Neural cell (in vitro differentiated cells): ENCODE measurements at places on chromosomes 13 and 19. TPM values are rescaled to one million over a fixed set of nuclear protein-coding genes. Genes with fewer than 3 reads are reported as not detected.

FBXL3 gene
- polyA plus RNA-seq, result 42.0 and 44.1 TPM in 2 replicates

GSX1 gene
- polyA plus RNA-seq, result not detected in 2 replicates

HCN2 gene
- polyA plus RNA-seq, result 4.7 and 6.4 TPM in 2 replicates

RASGRP4 gene
- not detected in 2 replicates for polyA plus RNA-seq

BST2 gene
- polyA plus RNA-seq, result not detected in 2 replicates

ZNF577 gene
- 44.0 and 54.1 TPM in 2 replicates for polyA plus RNA-seq

ZNF285 gene
- polyA plus RNA-seq, result 45.5 and 47.1 TPM in 2 replicates

SRRM5 gene
- polyA plus RNA-seq, result not detected in 2 replicates

USHBP1 gene
- 0.59 TPM in 1 of 2 replicates, not detected in the other for polyA plus RNA-seq

ZNF324 gene
- 12.5 and 19.5 TPM in 2 replicates for polyA plus RNA-seq

CLDN10 gene
- not detected in 2 replicates for polyA plus RNA-seq

AKT1S1 gene
- polyA plus RNA-seq, result 4.8 and 7.4 TPM in 2 replicates

ASPDH gene
- polyA plus RNA-seq, result 0.98 TPM in 1 of 2 replicates, not detected in the other

MED26 gene
- polyA plus RNA-seq, result 3.8 and 4.2 TPM in 2 replicates

ACP7 gene
- polyA plus RNA-seq, result not detected in 2 replicates

SMIM44 gene
- not detected in 2 replicates for polyA plus RNA-seq

BRME1 gene
- 6.2 and 8.5 TPM in 2 replicates for polyA plus RNA-seq

UHRF1 gene
- 1.8 and 3.0 TPM in 2 replicates for polyA plus RNA-seq

TMEM143 gene
- polyA plus RNA-seq, result 4.2 and 11.7 TPM in 2 replicates

MEIOSIN gene
- not detected in 2 replicates for polyA plus RNA-seq

LGALS14 gene
- 0.53 and 4.4 TPM in 2 replicates for polyA plus RNA-seq

CXCL17 gene
- not detected in 2 replicates for polyA plus RNA-seq

SBK3 gene
- polyA plus RNA-seq, result not detected in 2 replicates

CHAF1A gene
- polyA plus RNA-seq, result 3.1 and 9.4 TPM in 2 replicates

ZIC2 gene
- 10.6 and 13.8 TPM in 2 replicates for polyA plus RNA-seq

ARL11 gene
- polyA plus RNA-seq, result not detected in 2 replicates

FGF22 gene
- 0.48 TPM in 1 of 2 replicates, not detected in the other for polyA plus RNA-seq

VSTM2B gene
- 24.4 and 32.1 TPM in 2 replicates for polyA plus RNA-seq

FGF14 gene
- polyA plus RNA-seq, result 35.6 and 36.4 TPM in 2 replicates

ANGPTL8 gene
- not detected in 2 replicates for polyA plus RNA-seq

PCSK4 gene
- polyA plus RNA-seq, result 11.8 and 24.1 TPM in 2 replicates

CPAMD8 gene
- polyA plus RNA-seq, result 1.9 and 4.2 TPM in 2 replicates

ZNF443 gene
- polyA plus RNA-seq, result 11.5 and 13.0 TPM in 2 replicates

UTP14C gene
- polyA plus RNA-seq, result 16.3 and 18.8 TPM in 2 replicates

OR10H1 gene
- not detected in 2 replicates for polyA plus RNA-seq

CEACAM16 gene
- polyA plus RNA-seq, result not detected in 2 replicates

C19orf67 gene
- not detected in 2 replicates for polyA plus RNA-seq

STOML3 gene
- polyA plus RNA-seq, result not detected in 2 replicates

LRRC63 gene
- polyA plus RNA-seq, result not detected in 2 replicates

RYR1 gene
- 0.44 and 0.69 TPM in 2 replicates for polyA plus RNA-seq

CD79A gene
- polyA plus RNA-seq, result 0.40 TPM in 1 of 2 replicates, not detected in the other

PSG2 gene
- not detected in 2 replicates for polyA plus RNA-seq

C1QTNF9 gene
- not detected in 2 replicates for polyA plus RNA-seq

LRRC8E gene
- polyA plus RNA-seq, result not detected in 2 replicates

ZNF99 gene
- polyA plus RNA-seq, result not detected in 2 replicates

INSL3 gene
- not detected in 2 replicates for polyA plus RNA-seq

IGFL3 gene
- polyA plus RNA-seq, result not detected in 2 replicates
